ENCODE measurements at places on chromosomes 5 and 9.

- no peak for DNase-seq
Measured at GRCh38 chr5:164207646-164208045, 702.2 kb downstream of the MAT2B start.

DNA sequence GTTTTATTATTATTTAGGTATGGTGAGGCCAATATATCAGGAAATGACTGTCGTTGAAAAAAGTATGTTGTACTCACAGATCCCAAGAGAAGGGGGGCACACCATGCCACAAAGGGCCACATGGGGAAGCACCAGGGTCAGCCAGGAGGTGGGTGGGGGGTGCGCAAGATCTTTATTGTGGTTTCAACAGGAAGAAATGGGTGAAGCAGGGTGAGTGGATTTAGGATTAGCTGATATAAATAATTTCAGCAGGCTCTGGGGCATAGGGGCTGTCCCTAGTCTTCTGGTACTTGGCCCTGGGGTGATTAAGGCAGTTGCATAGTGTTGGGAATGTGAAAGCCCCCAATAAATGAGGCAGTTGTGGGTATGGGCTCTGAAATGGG, 8.6 kb downstream of the PDCD1LG2 start:
- DNase-seq, result no peak

GRCh38 chr5:119032656-119033055, 38.2 kb upstream of the DMXL1 start:
- no peak for DNase-seq

DNA sequence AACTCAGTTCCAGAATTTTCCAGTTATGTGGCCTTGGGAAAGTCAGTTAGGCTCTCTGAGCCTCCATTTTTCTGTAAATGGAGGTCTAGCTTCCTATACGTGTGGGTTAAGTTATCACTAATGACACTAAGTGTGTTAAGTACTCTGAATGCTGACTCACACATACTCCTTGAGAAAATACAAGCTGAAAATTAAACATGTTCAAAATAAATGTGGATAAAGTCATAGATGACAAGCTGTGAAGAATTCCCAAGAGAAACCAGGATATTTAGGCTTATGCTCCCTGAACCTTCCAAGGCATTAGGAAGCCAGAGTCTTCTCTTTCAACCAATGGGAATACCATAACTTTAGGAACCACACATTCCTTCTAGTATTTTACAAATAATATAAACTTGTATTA, 58.1 kb downstream of the ABCA1 start:
- no peak for DNase-seq

DNA sequence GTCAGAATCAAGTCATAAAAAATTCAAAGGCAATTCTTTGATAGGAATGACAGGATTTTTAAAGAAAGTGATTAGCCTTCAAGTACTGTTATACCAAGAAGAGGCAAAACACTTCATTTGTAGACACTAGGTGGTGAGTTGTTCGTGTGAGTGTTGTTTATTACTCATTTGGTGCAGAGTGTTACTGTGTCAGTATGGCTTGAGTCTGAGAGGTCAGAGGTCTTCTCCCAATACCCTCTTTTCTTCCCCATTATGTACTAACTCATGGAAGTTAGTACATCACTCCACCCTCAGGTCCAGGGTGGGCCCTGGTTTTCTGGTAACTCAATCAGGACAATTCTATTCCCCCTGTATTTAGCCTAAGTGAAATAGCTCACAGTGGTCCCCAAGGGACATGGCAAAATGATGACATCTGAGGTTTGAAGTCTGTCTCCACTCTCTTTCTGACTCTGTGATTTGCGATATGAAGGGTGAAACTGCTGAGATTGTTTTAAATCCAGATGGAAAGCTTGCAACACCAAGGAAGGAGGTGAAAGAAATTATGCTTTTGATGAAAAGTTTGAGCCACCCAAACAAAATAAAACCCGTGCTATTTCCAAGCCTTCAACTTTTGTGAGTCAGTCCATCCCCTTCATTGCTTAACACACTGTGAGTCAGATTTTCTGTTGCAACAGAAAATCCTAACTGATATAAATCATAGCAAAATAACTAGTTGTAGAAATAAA, 56.8 kb downstream of the NUDT12 start:
- no peak for DNase-seq

GRCh38 chr5:138686668-138687067, 66.6 kb upstream of the CTNNA1 start:
- no peak for DNase-seq

GRCh38 chr5:39785410-39785809, 360.6 kb upstream of the DAB2 start:
- DNase-seq, result no peak

DNA sequence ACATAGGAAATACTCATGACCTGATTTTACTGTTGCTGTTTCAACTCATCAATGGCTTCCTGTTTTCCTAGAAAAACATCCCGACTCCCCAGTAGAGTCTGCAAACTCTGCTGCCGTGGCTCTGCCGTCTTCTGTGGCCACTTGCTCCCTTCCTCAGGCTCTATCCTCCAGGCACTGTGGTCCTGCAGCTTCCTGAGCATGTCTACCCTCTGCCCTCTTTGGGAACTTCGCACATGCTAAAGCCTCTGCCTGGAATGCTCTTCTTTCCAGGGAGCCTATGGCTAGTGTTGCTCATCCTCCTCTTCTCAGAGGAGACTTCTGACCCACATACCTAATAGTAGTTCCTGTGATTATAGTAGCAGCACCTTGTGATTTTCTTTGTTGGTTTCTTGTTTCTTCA, 256.9 kb downstream of the MAN2A1 start:
- DNase-seq, result no peak

- DNase-seq, result no peak
Measured at GRCh38 chr9:27029186-27029585, 23.7 kb upstream of the LRRC19 start.

- DNase-seq, result peak; percentile 63
Measured at GRCh38 chr5:160434022-160434531, 12.4 kb downstream of the PTTG1 start.

DNA sequence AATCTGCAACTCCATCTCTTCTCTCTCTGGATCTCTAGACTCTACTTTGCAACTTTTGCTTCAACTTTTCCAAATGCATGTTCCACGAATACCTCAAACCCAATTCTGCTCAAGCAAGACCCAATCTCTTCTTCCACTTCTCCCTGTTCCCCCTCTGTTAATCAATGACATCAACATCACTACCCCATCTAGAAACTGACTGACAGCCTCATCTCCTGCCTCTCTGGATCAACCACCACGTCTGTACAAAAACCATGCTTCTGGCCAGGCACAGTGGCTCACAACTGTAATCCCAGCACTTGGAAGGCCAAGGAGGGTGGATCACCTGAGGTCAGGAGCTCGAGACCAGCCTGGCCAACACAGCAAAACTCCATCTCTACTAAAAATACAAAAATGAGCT, 12.2 kb downstream of the GLDC start:
- no peak for DNase-seq

GRCh38 chr5:164563370-164563769, 1058.0 kb downstream of the MAT2B start:
- no peak for DNase-seq

DNA sequence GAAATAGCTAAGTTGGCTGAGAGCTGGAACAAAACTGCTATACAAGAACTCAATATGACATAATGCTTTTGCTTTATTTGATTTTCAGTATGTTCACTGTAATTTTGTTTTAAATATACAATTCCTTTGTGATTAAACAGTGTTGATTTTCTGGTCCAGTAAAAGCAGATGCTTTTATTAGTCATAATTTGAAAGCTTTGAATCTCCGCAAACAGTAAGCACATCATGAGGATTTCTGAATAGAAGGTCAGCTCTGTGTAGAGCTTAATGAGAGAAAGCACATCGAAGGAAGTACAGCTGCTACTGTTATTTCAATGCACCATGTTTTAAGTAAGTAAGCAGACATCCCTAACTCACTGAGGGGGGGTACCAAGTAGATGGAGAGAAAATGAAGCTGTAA, 701.3 kb upstream of the ACO1 start:
- DNase-seq, result no peak

DNA sequence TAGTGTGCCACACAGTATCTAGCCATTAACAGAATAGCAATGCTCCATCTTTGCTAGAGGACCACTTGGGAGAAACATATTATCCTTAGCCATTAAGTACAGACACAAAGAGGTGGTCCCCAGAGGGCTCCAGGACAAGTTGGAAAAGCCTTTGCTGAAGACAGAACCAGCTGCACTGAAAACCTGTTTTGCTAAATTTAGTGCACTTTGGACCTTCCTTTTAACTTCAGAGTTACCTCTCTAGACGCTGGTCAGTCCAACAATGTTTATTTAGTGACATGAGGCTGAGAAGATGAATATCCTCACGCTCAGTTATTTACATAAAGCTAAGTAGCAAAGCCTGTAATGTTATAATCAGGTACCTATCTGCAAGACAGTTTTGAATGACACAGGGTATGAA, 265.0 kb upstream of the ZNF608 start:
- no peak for DNase-seq

DNA sequence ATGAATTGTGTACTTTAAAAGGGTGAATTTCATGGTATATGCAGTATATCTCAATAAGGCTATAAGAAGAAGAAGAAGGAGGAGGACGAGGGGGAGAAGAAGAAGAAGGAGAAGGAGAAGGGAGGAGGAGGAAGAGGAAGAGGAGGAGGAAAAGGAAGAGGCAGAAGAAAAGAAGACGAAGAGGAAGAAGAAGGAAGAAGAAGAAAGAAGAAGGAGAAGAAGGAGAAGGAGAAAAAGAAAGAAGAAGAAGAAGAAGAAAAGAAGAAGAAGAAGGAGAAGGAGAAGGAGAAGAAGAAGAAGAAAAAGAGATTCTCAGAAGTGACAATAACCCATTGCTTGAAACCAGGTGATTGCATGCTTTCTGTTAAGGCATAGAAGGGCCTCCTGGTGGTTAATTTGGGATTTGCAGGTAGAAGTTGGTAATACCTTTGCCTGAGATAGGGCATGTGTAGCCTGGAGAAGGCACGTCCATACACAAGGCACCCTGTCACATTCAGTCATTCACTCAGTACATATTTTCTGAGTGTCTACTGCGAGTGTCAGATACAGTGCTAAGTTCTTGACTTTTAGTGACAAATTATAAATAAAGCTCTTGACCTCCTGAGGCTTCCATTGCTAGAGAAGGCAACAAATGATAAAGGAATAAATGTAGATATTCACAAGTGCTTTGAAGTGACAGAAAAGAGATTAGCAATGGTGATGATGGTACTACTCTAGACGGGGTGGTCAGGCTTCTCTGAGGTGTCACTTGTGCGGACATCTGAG, 231.3 kb downstream of the NPR3 start:
- DNase-seq, result peak; percentile 66

DNA sequence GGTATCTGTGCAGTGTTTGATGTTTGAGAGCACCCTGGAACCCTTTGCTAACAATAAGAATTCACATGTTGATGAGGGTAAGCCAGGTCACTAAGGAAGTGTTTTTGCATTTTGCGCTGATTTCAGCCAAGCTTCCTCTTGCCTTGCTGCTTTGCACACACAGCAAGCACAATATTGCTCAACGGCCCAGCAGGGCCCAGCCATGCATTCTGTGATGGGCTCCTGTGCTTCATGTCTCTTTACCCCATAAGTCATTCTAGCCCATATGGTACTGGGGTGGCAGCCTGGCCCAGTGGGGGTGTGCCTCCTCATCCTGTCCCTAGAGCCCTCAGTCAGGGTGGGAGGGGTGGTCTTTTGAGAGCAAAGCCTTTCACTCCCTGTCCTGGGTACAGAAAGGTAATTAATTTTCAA, 481.3 kb downstream of the GADD45G start:
- DNase-seq, result peak; percentile 21

- peak; percentile 67 for DNase-seq
Measured at GRCh38 chr9:95003689-95004410, 277.4 kb downstream of the AOPEP start.

DNA sequence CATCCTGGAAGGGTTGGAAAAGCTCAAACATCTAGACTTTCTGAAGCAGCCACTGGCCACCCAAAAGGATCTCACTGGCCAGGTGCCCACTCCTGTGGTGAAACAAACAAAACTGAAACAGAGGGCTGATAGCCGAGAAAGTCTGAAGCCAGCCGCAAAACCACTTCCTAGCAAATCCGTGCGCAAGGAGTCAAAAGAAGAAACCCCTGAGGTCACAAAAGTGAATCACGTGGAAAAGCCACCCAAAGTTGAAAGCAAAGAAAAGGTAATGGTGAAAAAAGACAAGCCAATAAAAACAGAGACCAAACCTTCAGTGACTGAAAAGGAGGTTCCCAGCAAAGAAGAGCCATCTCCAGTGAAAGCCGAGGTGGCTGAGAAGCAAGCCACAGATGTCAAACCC, 87.6 kb downstream of the MAP1B start:
- no peak for DNase-seq

- no peak for DNase-seq
Measured at GRCh38 chr5:77305956-77306355, 95.5 kb downstream of the PDE8B start.

DNA sequence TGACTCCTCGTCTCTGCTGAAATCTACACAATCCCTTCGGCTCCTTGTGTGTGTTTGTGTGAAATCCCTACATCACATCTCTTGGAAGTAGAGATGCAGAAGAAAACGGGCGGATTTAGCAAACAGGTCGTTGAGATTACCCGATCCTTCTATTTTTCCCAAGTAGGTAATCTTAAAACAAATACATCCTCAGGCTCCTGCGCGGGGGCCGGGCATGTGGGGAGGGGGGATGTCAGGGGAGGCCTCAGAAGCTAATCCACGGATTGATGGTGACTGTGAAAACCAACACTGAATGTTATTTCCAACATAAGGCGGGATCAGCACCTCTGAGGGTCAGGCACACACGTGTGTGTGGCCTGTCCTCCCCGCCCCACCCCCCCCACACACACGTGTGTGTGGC, 137.8 kb downstream of the ROR2 start:
- no peak for DNase-seq

DNA sequence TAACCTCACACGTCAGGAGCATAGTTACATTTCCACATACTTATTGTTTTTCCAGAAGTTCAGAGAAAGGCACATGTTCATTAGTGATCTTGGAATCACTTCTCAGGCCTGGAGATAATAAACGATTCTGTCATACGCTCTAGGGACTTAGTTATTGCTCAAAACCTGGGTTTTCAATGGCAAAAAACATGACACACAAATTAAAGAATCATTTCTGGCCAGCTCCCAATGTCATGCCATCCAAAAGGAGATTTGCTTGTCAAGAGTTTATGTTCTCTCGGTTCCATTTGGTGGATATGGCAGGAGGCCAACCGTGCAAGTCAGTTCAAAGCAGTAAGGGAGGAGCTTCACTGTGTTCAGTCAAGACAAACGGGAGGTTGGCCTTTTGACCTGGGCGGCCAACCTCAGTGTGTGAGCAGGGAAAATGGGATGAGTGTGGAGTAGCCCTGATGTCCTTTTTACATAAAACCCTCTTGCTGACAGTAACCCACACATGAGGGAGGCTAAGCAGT, 123.4 kb downstream of the NXNL2 start:
- no peak for DNase-seq

DNA sequence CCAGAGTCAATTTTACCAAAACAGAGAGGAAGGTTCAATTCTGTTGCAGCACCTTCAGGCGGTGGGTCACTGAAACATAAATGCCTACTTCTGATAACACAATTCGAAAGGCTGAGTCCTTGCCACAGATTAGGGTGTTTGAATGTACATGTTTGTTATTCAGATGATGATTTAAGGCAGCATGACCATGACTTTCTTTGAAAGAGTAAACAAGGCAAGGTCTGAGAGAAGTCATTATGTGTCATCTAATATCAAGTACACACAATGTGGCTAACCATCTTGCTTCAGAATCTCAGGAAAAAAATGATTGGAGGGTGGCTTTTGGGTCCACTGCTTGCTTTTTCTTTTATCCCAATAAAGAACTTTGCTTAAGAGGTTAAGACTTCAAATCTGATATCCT, 457.5 kb downstream of the TAF11L14 start:
- DNase-seq, result no peak

Measured in iPS-NIHi11 (cell line).